ENCODE measurements at places on chromosomes 4 and X. TPM values are rescaled to one million over a fixed set of nuclear protein-coding genes. Genes with fewer than 3 reads are reported as not detected.

TRIM60 gene
- not detected for total RNA-seq

TLR6 gene
- total RNA-seq: 12.2 TPM

GALNT7 gene
- 21.0 TPM for total RNA-seq

MFSD8 gene
- total RNA-seq: 20.3 TPM

TGIF2LX gene
- not detected for total RNA-seq

ARHGAP36 gene
- total RNA-seq: not detected

PABPC1L2A gene
- total RNA-seq: not detected

PF4V1 gene
- total RNA-seq: not detected

GPRIN3 gene
- 6.5 TPM for total RNA-seq

FAM47E gene
- total RNA-seq: 0.34 TPM

GRIA3 gene
- total RNA-seq: not detected

INTS6L gene
- total RNA-seq: 3.7 TPM

P2RY10 gene
- total RNA-seq: not detected

TMEM187 gene
- total RNA-seq: 9.3 TPM

MAGEC1 gene
- not detected for total RNA-seq

FGF2 gene
- total RNA-seq: 3.3 TPM

PDLIM3 gene
- total RNA-seq: 56.1 TPM

TCEAL2 gene
- total RNA-seq: not detected

TLR3 gene
- 25.3 TPM for total RNA-seq

PCDH10 gene
- 0.69 TPM for total RNA-seq

NXF2 gene
- not detected for total RNA-seq

GLUD2 gene
- 9.3 TPM for total RNA-seq

PAGE2B gene
- not detected for total RNA-seq

IGFBP7 gene
- total RNA-seq: 716 TPM

FOXP3 gene
- total RNA-seq: 0.15 TPM

DMP1 gene
- not detected for total RNA-seq

SSX2 gene
- total RNA-seq: not detected

AWAT1 gene
- not detected for total RNA-seq

TMEM128 gene
- 23.1 TPM for total RNA-seq

FRMD7 gene
- not detected for total RNA-seq

IL21 gene
- not detected for total RNA-seq

TENM3 gene
- 46.9 TPM for total RNA-seq

CXorf38 gene
- total RNA-seq: 21.8 TPM

DDIT4L gene
- total RNA-seq: 9.5 TPM

BEX5 gene
- not detected for total RNA-seq

NXT2 gene
- total RNA-seq: 9.0 TPM

TMEM144 gene
- 14.5 TPM for total RNA-seq

BANK1 gene
- not detected for total RNA-seq

ZFP42 gene
- 0.67 TPM for total RNA-seq

SMIM20 gene
- total RNA-seq: 20.4 TPM

ATG4A gene
- total RNA-seq: 12.4 TPM

ERAS gene
- not detected for total RNA-seq

TXK gene
- total RNA-seq: 0.15 TPM

GPC3 gene
- under 0.01 TPM for total RNA-seq

SCML2 gene
- 0.69 TPM for total RNA-seq

NEUROG2 gene
- not detected for total RNA-seq
